NCI-H1694 (cell line): ENCODE measurements at places on chromosomes 11 and 22.

- DNase-seq, result no peak
Measured at GRCh38 chr22:24706054-24706453, 68.5 kb downstream of the PIWIL3 start.

GRCh38 chr22:37133304-37134018, 16.3 kb downstream of the IL2RB start:
- no peak for DNase-seq

DNA sequence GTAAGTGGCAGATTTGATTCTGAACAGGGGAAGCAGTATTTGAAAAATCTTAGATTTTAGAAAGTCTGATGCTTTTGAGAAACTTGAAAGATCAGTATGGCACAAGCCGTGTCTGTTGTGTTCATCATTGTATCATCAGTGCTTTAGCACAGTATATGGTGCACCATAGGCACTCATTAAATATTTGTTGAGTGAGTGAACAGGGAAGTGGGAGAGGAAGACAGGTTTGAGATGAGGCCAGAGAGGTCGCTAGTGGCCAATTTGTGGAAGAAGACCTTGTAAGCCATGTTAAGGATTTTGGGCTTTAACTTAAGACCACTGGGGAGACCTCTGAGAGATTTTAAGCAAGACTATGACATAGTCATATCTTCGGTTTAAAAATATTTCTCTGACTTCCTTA, 12.9 kb downstream of the CHEK1 start:
- DNase-seq, result no peak

DNA sequence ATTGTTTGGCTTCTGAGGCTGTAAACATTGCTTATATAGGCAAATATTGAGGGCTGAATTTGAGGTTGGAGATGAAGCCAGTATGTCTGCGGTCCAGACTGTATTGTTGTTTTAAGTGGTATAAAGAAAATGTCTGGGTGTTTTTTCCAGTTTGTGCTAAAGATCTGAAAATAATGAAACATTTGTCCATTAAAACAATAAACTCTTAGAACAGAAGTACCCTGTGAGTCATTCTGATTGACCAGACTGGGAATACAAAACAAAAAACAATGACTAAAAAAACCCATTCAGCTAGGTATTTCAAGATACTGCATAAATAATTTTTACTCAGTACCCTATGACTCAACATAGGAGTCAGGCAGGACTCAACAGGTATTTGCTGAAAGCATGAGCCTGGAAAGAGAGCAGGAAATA, 20.4 kb downstream of the ALKBH8 start:
- no peak for DNase-seq

DNA sequence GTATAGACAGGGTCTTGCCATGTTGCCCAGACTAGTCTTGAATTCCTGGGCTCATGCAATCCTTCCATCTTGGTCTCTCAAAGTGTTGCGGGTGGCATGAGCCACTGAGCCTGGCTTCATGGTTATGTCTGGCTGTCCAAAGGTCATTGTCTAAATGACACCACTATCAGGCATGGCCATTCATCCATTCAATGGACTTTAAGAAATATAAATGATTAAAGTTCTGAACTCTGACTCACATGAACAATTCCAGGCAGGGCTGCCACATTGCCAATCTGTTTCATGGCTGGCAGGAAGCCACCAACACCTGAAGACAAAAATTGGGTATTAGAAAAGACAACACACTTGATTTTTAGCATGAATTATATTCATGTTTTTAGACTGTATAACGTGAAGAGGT, 4.1 kb downstream of the RTCB start:
- DNase-seq, result no peak

GRCh38 chr11:121596195-121597155, 143.7 kb upstream of the SORL1-AS1 start:
- no peak for DNase-seq

DNA sequence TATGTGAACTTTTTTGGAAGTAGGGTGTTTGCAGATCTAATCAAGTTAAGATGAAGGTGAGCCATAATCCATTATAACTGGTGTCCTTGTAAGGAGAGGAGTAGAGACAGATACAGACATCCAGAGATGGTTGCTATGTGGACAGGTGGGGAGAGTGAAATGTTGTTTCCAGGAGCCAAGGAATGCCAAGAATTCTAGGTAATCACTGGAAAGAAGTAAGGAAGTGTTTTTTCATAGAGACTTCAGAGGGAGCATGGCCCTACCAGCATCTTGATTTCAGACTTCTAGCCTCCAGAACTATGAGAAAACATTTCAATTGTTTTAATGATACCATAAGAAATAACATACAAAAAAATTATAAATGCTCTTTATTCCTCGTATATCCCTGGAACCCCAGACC, 320.5 kb upstream of the ANO3 start:
- no peak for DNase-seq

DNA sequence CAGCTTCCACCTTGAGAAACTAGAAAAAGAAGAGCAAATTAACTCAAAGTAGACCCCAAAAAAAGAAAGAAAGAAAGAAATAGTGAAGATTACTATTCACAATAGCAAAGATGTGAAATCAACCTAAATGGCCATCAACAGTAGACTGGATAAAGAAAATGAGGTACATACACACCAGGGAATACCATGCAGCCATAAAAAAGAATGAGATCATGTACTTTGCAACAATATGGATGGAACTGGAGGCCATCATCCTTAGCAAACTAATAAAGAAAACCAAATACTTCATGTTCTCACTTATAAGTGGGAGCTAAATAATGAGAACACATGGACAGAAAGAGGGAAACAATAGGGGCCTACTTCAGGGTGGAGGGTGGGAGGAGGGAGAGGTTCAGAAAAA, 13.8 kb downstream of the CD3D start:
- DNase-seq, result no peak

- DNase-seq, result no peak
Measured at GRCh38 chr11:68867066-68867465, 25.4 kb upstream of the CPT1A start.

- DNase-seq, result no peak
Measured at GRCh38 chr11:43561832-43562231, 118.7 kb upstream of the HSD17B12 start.
